ENCODE measurements at places on chromosomes 5 and 9.

DNA sequence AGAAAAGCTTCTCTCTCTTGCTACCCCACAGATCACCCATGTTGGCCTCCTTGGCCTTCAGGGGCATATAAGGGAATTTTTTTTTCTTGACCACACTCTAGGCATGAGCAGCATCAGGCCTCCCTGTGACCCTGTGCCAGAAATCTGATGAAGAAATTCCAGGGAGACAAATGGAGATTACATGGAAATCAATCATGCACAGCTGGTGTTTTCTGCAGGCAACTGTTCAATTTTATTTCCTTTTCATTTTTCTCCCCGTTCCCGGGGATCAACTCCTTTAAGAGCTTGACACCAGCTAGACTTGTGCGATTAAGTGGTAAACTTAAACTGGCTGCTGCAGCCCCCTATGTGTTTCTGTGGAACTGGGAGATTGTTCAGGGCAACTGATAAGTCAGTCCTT, 59.3 kb downstream of the GALNT10 start:
- DNase-seq: no peak

DNA sequence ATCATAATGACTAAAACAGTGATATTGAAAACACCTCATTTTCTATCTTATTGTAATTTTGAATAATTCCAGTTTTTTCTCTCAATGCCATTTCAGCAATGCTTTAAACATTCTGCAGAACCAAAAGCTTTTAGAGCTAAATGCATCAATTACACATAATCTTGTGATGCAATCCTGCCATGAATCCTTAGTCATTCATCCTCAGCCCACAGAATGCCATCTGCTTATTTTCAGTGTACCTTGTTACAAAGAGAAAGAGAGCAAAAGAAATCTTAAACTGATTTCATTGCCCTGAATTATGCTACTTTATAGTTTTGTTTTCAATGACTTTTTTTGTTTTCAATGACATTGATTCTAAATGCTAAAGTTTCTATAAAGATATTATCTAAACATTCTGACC, 1234.8 kb upstream of the C9orf72 start:
- DNase-seq: no peak

DNA sequence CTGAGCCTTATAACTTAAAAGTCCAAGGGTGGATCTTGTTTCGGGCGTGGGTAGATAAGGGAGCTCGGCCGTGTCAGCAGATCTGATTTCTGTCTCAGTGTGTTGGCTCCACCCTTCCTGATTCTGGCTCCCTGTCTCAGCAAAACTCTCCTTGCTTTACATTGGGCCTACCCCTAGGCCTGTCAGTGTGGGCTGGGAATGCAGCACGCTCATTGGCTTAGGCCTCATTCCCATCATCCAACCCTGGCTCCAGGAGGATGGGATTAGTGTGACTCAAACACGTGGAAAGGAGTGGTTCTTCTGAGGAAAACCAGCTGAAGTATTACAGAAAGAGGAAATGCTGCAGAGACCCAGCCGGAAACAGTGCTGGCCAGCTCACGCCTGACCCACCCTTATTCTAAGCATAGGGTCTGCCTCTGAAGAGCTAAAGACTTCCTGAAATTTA, 59.9 kb downstream of the ZFAND5 start:
- DNase-seq: peak; percentile 3

GRCh38 chr5:35856765-35857351, at the start of gene IL7R:
Gene IL7R, plus strand, starts transcription at chr5:35856891. Its CDS starts 87 bp downstream, at chr5:35856978.
- DNase-seq: no peak

DNA sequence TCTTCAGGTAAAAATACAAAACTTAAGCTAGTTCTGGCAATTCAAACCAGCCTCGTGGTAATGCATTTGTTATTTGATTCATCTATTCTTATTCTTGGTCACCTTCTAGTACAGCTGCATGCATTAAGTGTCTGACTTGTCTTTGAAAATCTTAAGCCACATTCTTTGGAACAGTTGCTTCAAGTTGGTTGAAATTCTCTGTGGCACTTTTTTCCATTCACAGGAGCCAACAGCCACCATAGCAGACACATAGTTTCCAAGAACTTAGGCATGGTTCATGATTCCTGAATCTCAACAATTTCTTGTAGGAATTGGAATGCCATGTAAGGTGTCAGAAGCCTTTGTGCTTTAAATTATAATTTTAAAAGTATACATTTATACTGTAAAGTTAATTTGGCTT, 47.4 kb upstream of the MEF2C start:
- DNase-seq: no peak

DNA sequence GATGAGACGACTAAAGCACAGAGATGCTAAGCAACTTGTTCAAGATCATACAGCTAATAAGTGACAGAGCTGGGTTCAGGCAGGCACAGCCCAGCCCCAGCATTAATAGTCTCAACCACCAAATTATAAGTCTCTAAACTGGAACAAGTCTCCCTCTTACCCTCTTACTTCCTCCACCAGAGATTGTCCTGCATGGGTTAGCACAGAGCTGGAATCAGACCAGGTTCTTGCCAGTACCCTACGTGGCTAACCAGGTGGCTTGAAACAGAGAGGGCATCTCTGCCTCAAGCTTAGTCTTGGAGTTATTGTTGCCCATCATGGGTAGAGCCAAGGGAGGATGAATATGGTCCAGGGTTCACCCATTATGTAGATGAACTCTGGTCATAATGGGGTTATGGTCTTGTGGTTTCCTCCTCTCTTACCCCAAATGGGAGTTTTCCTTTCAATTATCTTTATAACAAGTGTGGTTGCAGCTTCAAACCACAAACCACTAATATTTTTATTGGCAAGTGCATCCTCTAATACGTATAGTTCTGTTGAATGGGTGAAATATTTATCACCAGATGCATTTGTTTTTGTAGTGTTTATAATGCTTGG, 8.3 kb upstream of the XPA start:
- DNase-seq: no peak

- peak; percentile 32 for DNase-seq
Observed at GRCh38 chr5:67221487-67222242, 25.1 kb upstream of the CD180 start.

- DNase-seq: no peak
Observed at GRCh38 chr5:26622947-26623346, 415.4 kb downstream of the CDH9 start.

DNA sequence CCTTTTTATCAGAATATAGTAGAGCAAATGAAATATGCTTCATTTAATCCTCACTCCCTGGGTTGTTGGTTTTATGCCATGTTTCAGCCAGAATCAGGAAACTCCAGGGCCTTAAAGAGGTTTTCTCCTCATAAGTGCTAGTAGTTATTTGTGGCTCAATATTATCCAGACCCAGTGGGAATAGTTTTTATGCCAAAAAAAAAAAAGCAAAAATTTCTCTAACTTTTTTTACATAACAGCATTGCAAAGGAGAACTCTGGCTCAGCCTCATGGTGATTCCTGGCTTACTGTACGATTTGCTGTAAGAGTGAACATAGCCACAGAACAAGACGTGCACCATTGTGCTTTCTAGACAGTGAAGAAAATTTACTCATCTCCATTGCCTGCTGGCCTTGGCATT, 232.5 kb downstream of the PJA2 start:
- no peak for DNase-seq

DNA sequence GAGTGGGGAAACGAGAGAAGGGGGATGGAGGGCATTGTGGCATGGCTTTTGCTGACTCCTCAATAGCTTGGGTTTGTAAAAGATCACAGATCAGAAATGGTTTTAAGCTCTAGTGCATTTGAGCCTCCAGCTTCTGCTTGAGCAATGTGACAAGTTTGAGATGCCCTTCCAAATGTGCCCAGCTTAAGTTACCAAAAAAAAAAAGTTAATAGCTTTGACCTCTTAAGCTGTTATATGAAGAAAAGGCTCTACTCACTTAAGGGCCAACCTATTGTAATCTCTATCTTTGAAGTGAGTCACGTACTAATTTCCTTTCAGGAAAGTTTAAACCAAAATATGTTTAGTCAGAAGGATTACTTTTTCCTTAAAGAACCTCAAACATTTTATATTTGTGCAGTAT, 428.8 kb upstream of the ACTBL2 start:
- no peak for DNase-seq

DNA sequence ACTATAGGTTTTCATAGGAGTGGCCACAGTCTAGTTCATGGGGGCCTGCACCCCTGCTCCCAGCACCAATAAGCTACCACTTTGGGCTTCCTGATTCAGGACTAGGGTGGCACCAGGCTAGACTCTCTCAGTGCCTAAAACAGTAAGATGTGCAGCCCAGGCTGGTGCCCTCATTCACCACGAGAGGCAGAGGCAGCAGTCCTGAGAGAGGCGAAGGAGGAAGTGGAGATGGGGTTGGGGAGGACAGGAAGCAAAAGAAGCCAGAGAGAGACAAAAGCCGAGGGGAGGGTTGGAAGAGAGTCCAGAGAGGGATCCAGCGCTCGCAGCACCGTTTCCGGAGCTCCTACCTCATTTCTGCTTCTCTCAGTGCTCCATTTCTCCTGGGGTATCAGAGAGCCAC, 180.9 kb downstream of the MED10 start:
- DNase-seq: no peak

DNA sequence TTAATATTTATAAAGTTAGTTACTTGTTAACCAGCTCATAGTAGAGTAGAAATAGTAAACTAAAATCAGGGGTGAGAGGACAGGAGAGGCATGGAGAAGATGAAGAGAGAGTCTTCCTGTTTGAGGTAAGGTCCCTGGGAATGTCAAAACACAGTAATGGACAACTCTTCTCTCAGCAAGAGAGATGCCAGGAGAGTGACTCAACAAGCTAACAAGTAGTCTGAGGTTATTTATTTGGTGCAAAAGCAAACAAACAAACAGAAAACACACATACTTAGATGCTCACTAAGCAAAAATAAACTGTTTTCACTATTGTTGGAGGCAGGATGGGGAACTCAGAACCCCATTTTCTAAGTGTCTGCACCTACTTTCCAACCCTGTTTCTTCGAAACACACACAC, 333.2 kb upstream of the RFX3 start:
- DNase-seq: no peak

DNA sequence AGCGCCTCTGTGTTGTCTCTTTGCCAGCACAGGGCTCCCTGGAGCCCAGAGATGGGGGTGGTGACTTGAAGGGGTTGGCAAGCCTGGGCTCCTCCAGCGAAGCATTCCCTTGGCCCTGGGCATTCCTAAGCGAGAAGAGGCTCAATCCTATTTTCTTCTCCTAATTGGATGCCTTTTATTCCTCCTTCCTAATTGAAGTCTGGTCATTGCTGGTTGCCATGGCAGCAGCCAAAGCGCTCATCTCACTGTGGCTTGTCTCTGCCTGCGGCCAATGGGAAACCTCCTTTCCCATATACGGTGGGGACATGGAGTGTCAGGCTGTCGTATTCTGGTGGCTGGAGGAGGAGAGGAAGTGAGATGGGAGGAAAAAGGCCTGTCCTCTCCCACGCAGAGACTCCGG, 52.3 kb upstream of the RARS1 start:
- no peak for DNase-seq

DNA sequence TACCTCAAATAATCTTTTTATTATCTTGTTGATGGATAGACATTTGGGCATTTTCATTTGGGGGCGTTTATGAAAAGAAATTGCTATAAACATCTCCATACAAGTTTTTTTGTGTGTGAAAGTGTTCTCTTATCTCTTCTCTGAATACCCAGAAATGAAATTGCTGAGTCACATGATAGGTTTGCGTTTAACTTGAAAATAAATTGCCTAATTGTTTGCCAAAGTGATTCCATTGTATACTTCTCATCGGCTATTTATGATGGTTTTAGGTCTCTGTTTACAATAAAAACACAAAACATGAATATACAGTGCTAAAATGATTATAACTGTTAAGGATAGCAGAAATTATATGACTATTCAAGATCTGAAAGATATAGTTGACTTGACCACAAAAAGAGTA, 361.7 kb downstream of the TAF11L14 start:
- DNase-seq: no peak

DNA sequence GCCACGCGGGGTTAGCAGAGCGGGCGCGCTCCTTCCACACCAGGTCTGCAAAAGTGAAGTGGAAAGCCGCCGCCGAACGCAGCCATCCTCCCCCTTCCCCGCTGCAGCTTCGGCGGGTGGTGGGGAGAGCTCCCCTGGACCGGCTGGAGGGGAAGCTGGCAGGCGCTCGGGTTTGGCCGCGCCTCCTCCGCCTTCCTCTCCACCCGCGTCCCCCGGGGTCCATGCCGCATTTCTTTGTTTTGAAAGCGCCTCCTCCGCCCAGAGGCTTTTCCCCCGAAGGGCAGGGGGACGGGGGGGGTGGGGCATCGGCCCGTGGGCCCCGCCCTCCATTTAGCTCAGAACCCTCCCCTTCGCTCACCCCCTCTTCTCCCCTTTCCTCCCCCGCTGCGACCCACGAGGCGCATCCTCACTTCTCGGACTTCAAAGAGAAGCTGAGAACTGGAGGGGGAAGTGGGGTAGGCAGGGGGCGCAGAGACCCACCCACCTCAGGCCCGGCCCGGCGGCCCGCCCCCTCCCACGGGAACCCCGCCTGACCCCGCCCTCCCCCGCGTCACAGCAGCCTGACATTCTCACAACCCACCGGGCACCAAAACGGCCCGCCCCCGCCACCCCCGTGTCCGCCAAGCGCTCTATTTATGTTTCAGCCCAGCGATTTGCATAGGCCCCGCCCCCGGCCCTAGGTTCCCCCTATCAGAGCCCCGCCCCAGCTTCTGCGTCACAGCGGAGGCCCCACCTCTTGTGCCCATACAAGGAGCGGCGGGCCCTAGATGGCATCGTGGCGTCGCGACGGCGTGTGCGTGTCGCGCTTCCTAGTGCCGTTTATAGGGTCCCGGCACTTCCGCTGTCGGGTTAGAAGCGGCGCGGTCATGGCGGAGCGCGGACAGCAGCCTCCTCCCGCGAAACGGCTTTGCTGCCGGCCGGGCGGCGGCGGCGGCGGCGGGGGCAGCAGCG, at the start of gene ZSWIM6:
ZSWIM6 (plus strand) TSS at position 852 of the 951 bp plus-strand sequence; CDS start at position 867, 15 bp downstream.
- DNase-seq: peak; percentile 98

- DNase-seq: no peak
Observed at GRCh38 chr5:179577286-179577960, 27.1 kb downstream of the RUFY1 start.

DNA sequence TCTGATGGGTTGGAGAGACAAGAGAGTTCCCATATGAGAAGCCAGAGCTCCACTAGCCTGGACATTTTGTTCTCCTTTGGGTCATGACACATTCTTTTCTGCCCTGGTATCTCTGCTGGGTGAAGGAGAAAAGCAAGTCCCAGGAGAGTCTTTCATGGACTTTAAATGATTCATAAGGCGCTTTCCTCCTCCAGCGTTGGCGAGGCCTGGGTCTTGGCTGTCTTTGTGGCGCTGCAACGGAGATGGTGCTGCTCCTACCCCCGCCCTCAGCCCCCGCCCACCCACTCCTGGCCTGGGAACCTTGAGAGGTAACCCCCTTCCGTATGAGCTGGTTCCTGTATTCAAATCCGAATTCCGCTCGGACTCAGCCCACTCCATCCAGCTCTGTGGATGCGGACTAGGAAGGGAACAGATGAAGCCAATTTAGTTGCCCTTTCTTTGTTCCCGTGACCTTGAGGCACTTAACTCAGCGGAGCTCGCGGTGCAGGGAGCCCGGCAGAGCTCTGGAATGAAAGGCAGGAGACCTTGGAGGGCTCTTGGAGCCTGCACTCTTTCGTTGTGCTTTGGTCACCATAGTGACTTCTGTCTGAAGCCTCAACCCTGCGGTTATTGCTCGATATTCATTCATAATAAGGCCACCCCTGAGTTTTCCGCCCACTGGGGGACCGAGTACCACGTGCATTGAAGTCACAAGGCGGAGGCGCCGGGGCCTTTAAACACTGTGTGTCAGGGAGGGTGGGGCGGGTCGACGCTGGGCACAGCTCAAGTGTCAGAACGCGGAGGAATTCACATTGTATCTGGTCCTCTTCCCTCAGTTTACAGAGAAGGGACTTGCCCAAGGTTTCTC, 14.0 kb upstream of the PWWP2A start:
- no peak for DNase-seq

GRCh38 chr5:137699336-137700281, 36.3 kb downstream of the KLHL3 start:
- no peak for DNase-seq

- DNase-seq: no peak
Observed at GRCh38 chr5:149257889-149258705, 13.6 kb upstream of the AFAP1L1 start.

All from activated naive CD4-positive, alpha-beta T cell treated with Interleukin-2 at 50 U/mL for 16 hours (primary cell).